Activated naive CD8-positive, alpha-beta T cell treated with anti-CD3 and anti-CD28 coated beads, Interleukin-2, amount 10 ng/mL, durations not matched to agents 7 days and 5 days (primary cell): ENCODE measurements at places on chromosomes 13 and 19. TPM values are rescaled to one million over a fixed set of nuclear protein-coding genes. Genes with fewer than 3 reads are reported as not detected.

The FXYD1 gene
- total RNA-seq = not detected

The SELENOV gene
- total RNA-seq = not detected

The RAB3D gene
- 10.1 TPM for total RNA-seq

The RYR1 gene
- 2.9 TPM for total RNA-seq

The TUBA3C gene
- not detected for total RNA-seq

The NCAN gene
- total RNA-seq = not detected

The GRK1 gene
- not detected for total RNA-seq

The SIGLEC6 gene
- not detected for total RNA-seq

The MBD3 gene
- total RNA-seq = 68.9 TPM

The ARRDC5 gene
- total RNA-seq = 7.5 TPM

The CYP4F12 gene
- 3.1 TPM for total RNA-seq

The HSH2D gene
- total RNA-seq = 80.6 TPM

The DCT gene
- total RNA-seq = 0.26 TPM

The KIR2DL3 gene
- total RNA-seq = 0.20 TPM

The USF2 gene
- 159 TPM for total RNA-seq

The SERTAD1 gene
- 7.9 TPM for total RNA-seq

The TLE6 gene
- total RNA-seq = 5.4 TPM

The GJB2 gene
- total RNA-seq = 0.20 TPM

The ERICH4 gene
- total RNA-seq = not detected

The ZNF225 gene
- total RNA-seq = 7.8 TPM

The CCDC70 gene
- not detected for total RNA-seq

The FARSA gene
- total RNA-seq = 73.3 TPM

The IGSF23 gene
- not detected for total RNA-seq

The STXBP2 gene
- 170 TPM for total RNA-seq

The KLK12 gene
- total RNA-seq = not detected

The FAM83E gene
- 3.6 TPM for total RNA-seq

The LIM2 gene
- not detected for total RNA-seq

The SYT3 gene
- total RNA-seq = 0.17 TPM

The TNFRSF19 gene
- not detected for total RNA-seq

The PSG7 gene
- not detected for total RNA-seq

The ZSCAN1 gene
- total RNA-seq = not detected

The ZNF823 gene
- total RNA-seq = 6.5 TPM

The ODAD3 gene
- total RNA-seq = not detected

The FEM1A gene
- total RNA-seq = 12.6 TPM

The ZNF223 gene
- total RNA-seq = 3.3 TPM

The SERTM1 gene
- total RNA-seq = not detected

The STOML3 gene
- not detected for total RNA-seq

The ZNF787 gene
- total RNA-seq = 32.2 TPM

The C19orf81 gene
- total RNA-seq = 2.0 TPM

The EHD2 gene
- 0.23 TPM for total RNA-seq

The CGB5 gene
- total RNA-seq = not detected

The GIPR gene
- total RNA-seq = 19.3 TPM

The DACH1 gene
- not detected for total RNA-seq

The ZNF98 gene
- total RNA-seq = not detected
